ACHN (cell line): ENCODE measurements at places on chromosomes 1 and 21.

GRCh38 chr1:45018599-45019230 is 6.7 kb downstream of the UROD start:
- DNase-seq, result peak; percentile 58

DNA sequence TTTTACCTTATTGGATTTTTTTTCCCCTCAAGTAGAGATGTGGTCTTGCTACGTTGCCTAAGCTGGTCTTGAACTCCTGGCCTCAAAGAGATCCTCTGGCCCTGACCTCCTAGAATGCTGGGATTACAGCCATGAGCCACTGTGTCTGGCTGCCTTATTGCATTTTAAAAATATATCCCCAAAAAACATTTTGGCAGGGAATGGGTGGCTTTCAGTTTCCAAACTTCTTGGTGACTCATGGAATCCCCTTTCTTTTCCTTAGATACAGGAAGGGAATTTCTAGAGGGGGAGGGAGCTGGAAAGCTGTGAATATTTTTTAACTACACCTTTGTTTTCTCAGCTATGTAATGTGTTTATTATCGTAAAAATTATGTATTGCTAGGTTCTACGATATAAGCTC is 73.3 kb downstream of the SNRPE start:
- DNase-seq, result no peak

GRCh38 chr1:180997843-180998504 is 24.7 kb downstream of the STX6 start:
- no peak for DNase-seq

DNA sequence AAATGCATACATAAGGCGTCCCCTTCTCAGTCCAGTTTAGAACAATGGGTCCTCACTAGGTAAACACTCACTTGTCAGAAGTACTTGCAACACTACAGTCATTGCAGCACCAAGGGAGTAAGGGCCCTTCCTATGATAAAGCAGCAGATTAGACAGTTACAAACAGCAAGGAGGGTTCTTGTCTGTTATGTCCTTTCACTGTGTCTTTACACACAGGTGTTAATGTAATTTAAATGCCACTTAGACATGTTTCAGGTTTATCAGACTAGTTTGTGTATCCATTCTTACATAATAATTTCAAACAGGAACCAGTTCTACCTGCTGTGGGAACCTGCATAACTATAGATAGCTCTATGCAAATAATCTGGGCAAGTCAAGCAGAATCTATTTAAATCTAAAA is 105.6 kb upstream of the USH2A start:
- DNase-seq, result no peak

- DNase-seq, result no peak
Observed at GRCh38 chr1:210620867-210621488, 292.3 kb downstream of the HHAT start.

- peak; percentile 87 for DNase-seq
Observed at GRCh38 chr1:201696217-201696761, 132.7 kb upstream of the IPO9 start.

DNA sequence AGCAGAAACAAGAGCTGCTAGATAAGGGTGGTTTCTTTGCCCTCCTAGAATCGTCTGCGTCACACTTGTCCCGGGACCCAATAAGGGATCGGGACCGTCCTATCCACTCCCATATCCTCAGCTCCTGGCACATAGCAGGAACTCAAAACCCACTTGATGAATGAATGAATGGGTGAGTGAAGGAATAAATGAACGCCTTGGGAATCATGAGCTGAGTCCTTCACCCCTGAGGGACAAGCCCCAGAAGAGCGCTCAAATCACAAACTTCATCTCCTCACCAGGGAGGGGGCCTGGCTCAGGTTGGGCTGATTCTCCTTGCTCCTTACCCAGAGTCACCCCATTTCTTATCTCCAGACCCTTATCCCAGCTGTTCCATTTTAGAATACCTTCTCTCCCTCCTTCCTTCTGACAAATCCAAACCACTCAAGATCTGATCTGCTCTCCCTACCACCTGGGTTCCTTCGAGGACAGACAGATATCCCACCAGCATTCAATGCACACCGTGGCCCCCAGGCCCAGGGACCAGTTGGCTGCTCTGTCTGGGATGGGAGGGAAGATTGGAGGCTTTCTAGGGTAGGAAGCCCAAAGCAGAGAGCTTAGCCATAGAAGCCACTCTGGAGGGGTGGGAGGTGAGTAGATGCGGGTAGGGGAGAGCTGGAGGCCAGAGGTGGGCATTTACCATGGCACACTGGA is 643 bp upstream of the MOB3C start:
- no peak for DNase-seq

GRCh38 chr1:235503403-235504121 is 690 bp downstream of the B3GALNT2 start:
- DNase-seq, result peak; percentile 70

DNA sequence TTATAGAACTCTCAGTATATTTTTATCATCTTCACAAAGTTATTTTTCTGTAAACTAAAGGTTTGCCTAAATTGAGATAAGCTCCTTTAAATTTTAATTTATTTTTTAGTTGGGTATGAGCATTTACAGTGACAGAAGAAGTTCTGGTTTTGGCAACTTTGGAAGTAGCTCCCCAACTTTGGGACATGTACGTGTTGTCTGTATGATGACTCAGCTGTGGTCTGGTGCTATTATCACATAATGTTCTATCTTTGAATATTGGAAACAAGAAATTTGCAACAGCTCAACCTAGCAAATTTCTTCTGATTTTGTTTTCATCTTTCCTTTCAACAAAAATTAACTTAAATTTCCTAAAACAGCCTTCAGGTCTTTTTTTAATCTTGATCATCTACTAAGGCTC is 46.6 kb upstream of the C1orf105 start:
- no peak for DNase-seq

DNA sequence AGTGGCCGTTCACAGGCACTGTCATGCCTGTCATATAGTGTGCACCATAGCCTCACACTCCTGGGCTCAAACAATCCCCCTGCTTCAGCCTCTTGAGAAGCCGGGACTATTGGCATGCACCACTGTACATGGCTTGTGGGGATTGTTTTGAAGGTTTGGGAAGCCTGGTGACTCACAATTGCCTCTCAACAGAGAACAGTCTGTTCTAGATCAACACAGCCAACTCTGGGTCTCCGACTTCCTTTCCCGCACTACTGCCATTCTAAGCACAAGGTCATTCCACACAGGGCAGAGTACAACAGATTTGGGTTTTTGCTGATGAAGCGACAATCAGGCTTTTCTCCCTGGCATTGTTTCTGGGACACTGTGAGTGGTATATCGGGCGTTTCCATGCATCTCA is 15.5 kb upstream of the AHCTF1 start:
- no peak for DNase-seq

- DNase-seq, result no peak
Observed at GRCh38 chr1:86972262-86972661, 57.8 kb downstream of the HS2ST1 start.

- no peak for DNase-seq
Observed at GRCh38 chr1:77395051-77395450, 113.2 kb downstream of the AK5 start.

- no peak for DNase-seq
Observed at GRCh38 chr1:70922196-70922595, 125.4 kb downstream of the PTGER3 start.

DNA sequence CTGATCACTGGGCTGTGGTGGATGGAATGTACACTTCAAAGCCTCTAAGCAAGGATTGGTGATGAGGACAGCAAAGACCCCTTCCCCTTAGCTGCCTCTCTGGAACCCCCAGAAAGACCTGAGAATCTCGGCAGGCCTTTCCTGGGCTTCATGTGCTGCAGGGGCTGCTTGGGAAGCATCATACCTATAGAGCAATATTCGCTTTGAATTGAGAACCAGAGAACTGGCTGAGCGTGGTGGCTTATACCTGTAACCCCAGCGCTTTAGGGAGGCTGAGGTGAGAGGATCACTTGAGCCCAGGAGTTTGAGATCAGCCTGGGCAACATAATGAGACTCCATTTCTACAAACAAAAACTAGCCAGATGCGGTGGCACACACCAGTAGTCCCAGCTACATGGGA is 22.0 kb downstream of the CSF1 start:
- DNase-seq, result no peak

- no peak for DNase-seq
Observed at GRCh38 chr1:178283409-178283808, 189.5 kb downstream of the RASAL2 start.
